ENCODE measurements at places on chromosomes 5 and 9. TPM values are rescaled to one million over a fixed set of nuclear protein-coding genes. Genes with fewer than 3 reads are reported as not detected.

Gene INSL4
- not detected for total RNA-seq

Gene CCDC187
- total RNA-seq, result not detected

Gene CD72
- total RNA-seq, result 8.1 TPM

Gene SCGB3A2
- not detected for total RNA-seq

Gene TTC16
- not detected for total RNA-seq

Gene ZNF883
- 0.24 TPM for total RNA-seq

Gene NOXA1
- total RNA-seq, result 0.36 TPM

Gene PRDM9
- total RNA-seq, result not detected

Gene CORO2A
- 0.92 TPM for total RNA-seq

Gene QRFP
- not detected for total RNA-seq

Gene WDR31
- total RNA-seq, result 2.7 TPM

Gene ACER2
- total RNA-seq, result 1.3 TPM

Gene PAEP
- not detected for total RNA-seq

Gene MEIKIN
- not detected for total RNA-seq

Gene PPP1R26
- 0.69 TPM for total RNA-seq

Gene DNAH5
- not detected for total RNA-seq

Gene GLRA1
- not detected for total RNA-seq

Gene ADGRD2
- total RNA-seq, result not detected

Gene SPINK4
- not detected for total RNA-seq

Gene PURA
- total RNA-seq, result 12.0 TPM

Gene MOB3B
- 0.82 TPM for total RNA-seq

Gene IGIP
- 2.8 TPM for total RNA-seq

Gene CYSTM1
- 17.3 TPM for total RNA-seq

Gene CDKN2B
- 0.33 TPM for total RNA-seq

Gene CTXN3
- not detected for total RNA-seq

Gene SET
- 831 TPM for total RNA-seq

Gene OLFML2A
- total RNA-seq, result not detected

Gene SLC6A7
- total RNA-seq, result not detected

Gene CEP72
- 33.2 TPM for total RNA-seq

Gene CNTFR
- not detected for total RNA-seq

Gene NFIL3
- 127 TPM for total RNA-seq

Gene GDNF
- 0.38 TPM for total RNA-seq

Gene FOXD4L3
- total RNA-seq, result not detected

Gene WDR5
- 71.2 TPM for total RNA-seq

Gene IFNE
- not detected for total RNA-seq

Gene FBXL7
- total RNA-seq, result not detected

Gene IL13
- total RNA-seq, result 231 TPM

Gene KCNIP1
- total RNA-seq, result not detected

Gene CSNK1A1
- total RNA-seq, result 175 TPM

Gene GABRA1
- total RNA-seq, result not detected

Gene S100Z
- 1.4 TPM for total RNA-seq

Gene OBP2A
- total RNA-seq, result not detected

Gene EXOSC3
- 104 TPM for total RNA-seq

Gene ARID3C
- total RNA-seq, result 0.14 TPM

Data from activated CD4-positive, alpha-beta T cell treated with anti-CD3 and anti-CD28 coated beads, Interleukin-2, amount 10 ng/mL, durations not matched to agents 24 days and 14 days (primary cell).